Posterior vena cava (tissue), 2 donors: ENCODE measurements at places on chromosomes 4 and X. TPM values are rescaled to one million over a fixed set of nuclear protein-coding genes. Genes with fewer than 3 reads are reported as not detected.

The LEF1 gene
- 2.3 TPM for total RNA-seq

The XG gene
- 5.4 TPM for total RNA-seq

The CNGA1 gene
- 0.57 TPM for total RNA-seq

The WAS gene
- 12.2 TPM for total RNA-seq

DNA sequence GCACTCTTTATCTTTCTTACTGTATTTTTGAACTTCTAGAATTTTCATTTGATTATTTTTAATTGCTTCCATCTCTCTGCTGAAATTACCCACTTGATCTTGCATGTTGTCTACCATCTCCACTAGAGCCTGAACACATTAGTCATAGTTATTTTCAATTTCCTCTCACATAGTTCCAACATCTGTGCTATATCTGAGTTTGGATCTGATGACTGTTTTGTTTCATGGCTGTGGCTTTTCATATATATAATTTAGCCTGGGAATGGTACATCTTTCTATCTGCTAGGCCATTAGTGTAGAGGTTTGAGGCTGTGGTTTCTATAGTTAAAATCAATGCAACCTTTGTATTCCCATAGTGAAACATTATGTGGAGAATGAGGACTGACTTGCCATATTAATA lies 33.2 kb downstream of the NPY2R start:
- no peak for DNase-seq

DNA sequence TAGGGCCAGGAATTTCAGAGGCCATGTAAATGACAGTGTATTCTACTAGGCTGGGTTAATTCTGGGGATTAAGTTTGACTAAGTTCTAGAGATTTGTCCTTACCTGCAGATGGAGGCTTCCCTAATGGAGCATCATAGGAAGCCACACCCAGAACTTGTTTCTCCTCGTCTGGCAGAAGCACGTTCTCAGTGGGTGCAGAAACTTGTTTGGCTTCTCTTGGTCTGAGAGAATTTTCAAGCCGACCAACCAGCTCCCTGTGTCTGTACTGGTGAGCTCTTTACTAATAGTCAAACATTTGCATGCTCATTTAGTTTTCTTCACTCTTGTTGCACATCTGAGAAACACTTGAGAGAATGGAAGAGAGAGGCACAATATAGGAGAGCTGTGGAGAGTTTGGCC lies 907 bp upstream of the ATP10D start:
- no peak for DNase-seq

DNA sequence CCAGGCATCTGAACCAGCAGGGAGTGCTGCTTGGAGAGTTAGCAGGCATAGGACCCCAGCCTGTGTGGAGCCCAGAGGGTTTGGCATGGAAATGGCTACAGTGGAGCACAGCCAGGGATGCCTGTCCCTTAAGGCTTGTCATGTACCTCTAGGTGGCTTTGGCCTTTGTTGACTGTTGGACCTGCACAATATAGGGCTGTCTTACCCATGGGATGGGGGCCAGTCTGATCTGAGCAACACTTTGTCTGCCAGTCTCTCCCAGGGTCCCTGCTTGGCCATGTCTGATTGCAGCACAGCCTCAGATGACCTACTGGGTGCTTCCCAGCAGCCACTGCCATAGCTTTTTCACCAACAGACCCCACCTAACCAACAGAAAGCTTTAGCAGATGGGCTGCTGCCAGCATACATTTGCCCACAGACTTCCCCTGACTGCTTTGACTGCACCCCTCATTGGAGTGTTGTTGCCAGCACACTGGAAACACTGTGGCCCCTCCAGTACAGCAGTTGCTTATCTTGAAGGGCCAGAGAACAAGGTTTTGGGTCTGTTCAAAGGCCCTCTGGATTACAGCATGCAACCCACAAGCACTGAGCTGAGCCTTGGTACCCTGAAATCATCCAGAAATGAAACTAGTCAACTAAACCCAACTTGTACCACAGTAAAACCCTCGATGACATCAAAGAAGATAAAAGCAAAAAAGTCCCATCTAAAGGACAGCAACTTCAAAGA lies 22.1 kb downstream of the ANAPC10 start:
- no peak for DNase-seq
